Pancreas (tissue), 10 donors: ENCODE measurements at places on chromosomes 11 and 22. TPM values are rescaled to one million over a fixed set of nuclear protein-coding genes. Genes with fewer than 3 reads are reported as not detected.

The HNRNPUL2 gene
- total RNA-seq = 18.0 TPM

The PTPN5 gene
- total RNA-seq = 0.40 TPM

The OR8A1 gene
- not detected for total RNA-seq

The PGA5 gene
- not detected for total RNA-seq

The GGTLC2 gene
- not detected for total RNA-seq

The RFPL2 gene
- total RNA-seq = not detected

The OR52A1 gene
- total RNA-seq = not detected

The TOB2 gene
- 21.0 TPM for total RNA-seq

The B4GALNT4 gene
- 1.7 TPM for total RNA-seq
